ENCODE measurements at places on chromosomes 16 and 17.

GRCh38 chr16:2090481-2090776 is 42.6 kb downstream of the TSC2 start:
- no peak for DNase-seq

- no peak for DNase-seq
These were observed 153.3 kb downstream of the CHD9 start for GRCh38 chr16:53207810-53208752.

- no peak for DNase-seq
These were observed 190.4 kb downstream of the WWOX start for GRCh38 chr16:78289844-78290277.

GRCh38 chr17:68955181-68955841 is at the start of gene ABCA8:
Gene ABCA8 (minus strand): TSS chr17:68955392. CDS start chr17:68942034, 13,358 bp downstream.
- DNase-seq: no peak

DNA sequence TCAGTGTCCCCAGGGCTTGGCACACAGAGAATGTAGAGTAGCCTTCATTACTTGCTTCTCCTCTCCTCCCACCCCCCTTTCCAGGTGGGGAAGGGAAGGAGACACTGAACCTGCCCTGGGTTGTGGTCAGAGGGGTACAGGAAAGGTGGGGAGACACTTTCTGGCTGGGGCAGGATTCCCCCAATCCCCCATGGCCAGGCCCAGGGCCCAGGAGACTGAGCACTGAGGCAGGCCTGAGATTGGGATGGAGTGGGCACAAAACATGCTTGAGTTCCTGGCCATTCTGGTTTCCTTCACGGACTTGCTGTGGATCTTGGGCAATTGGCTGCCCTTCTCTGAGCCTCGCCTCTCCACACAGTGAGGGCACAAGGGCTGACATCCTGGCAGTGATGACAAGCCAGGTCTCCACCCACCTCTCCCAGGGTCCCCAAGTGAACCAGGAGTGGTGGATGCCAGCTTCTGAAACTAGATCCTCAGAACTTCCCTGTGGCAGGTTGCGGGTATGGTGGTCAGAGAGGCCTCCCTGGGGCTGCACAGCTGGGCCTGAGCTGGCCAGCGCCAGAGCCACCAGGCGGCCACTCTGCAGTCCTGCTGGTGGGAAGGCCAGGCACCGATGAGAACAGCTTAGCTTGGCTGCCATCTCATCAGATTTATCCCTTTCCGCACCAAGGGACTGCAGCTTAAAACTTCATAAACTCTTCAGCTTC is 9.3 kb downstream of the ZNF629 start:
- no peak for DNase-seq

DNA sequence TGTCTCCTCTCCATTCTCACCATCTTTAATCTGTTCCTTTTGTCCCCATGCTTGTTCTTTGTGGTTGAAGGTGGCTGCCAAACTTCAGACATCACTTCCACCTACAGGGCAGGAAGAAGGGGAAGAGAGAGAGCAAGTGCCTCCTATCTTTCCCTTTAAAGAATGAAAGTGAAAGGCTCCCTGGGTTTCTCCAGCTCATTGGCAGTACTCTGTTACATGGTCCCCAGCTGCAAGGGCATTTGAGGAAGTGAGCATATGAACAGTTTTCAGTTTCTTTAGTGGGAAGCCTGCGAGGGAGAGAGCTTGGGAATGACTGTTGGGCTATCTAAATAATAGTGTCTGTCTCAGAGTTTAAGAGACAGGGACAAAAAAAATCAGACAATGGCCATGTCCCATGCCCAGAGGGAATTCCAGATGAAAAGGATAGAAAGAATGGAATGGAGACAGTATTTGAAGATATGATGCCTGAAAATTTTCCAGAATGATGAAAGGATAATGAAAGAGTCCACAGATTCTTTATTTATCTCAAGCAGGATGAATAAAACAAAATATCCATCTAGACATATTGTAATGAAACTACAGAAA is 159.9 kb downstream of the LGALS9B start:
- no peak for DNase-seq

DNA sequence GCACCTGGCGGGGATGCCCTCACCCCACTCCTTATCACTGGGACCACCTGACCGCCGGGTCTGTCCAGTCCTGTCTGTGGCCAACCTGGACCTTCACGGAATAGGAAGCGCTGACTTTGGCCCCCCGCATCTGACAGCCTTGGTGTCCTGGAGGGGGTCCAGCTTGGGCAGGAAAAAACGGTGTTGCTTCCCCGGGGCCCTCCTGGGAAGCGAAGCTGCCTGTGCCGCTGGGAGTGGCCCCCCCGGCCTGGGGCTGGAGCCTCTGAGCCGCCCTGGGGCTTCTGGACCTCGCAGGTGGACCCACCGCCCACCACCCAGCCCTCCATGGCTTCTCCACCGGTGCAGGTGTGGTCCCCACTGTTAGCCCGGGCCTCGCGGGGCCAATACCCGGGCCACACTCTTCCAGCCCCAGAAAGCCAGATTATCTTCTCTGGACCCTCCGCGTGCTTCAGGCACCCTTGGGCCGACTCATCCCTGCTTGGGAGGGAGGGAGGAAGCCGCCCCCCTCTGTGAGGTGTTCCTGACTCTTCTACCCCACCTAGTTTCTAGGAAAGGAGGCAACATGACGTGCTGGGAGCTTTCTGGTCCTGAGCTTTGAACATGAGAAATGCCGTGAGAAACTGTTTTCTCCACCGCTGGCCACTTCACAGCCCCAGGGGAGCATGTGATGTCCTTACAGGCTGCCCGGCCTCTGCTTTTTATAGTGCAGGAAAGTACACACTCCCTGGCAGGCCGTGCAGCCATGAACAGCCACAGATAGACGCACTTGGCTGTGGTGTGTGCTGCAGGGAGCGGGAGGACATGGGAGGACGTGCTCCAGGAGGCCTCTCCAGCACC is 1.1 kb downstream of the C1QTNF1 start:
- DNase-seq: no peak

All from CD4-positive, alpha-beta T cell treated with Interleukin-6 at 100 ng/mL for 8 hours (primary cell).